Stimulated activated CD8-positive, alpha-beta memory T cell treated with anti-CD3 and anti-CD28 coated beads, Interleukin-4, amount 100 ng/mL, for 4 hours (primary cell): ENCODE measurements at places on chromosomes 13 and 19.

DNA sequence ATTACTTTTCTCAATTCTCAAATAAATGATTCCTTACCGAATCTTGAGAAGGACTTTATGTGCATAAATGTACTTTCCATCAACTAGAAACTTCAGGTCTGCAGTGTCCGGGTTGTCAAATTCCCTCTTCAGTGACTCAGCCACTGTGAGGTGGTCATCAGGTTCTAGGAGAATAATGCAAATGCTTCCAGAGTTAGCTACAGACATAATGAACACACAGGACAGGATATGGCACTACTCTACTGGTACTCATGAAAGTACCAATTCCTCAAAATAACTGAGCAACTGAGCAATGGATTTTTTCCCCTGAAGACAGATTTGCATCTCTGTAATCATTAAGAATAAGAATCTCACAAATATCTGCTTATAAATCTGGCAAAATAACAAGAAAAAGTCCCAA, 31.2 kb downstream of the RCBTB2 start:
- DNase-seq: no peak

DNA sequence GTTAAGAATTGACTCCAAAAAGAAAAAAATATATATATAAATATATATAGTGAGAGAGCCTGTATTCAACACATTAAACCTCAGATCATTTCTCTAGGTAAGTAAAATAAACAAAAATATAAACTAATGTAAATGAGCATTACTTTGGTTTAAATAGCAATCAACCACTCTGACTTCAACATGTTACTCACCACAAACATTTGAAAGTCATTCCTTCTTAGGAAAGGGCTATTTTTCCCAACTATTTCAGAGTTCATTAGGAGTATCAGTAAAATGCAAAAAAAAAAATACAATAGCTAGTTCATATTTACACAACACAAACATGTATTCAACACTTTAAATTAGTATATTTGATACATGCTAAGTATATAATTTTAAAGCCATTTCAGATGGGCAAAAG, 40.5 kb downstream of the KLF12 start:
- no peak for DNase-seq

DNA sequence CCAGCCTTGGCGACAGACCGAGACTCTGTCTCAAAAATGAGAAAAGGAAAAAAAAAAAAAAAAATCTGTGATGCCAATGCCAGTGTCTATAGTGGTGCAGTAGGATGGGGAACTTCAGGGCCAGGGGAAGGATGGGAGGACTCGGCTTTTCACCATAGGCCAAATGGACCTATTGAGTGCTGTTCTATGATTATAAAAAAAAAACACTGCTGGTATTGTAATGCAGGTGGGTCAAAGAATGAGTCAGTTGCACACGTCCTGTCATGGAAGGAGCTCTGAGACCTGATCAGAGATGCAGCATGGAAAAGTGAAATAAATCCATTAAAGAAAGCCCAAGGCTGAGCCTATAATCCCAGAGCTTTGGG, 7.0 kb downstream of the DNAJB1 start:
- no peak for DNase-seq

DNA sequence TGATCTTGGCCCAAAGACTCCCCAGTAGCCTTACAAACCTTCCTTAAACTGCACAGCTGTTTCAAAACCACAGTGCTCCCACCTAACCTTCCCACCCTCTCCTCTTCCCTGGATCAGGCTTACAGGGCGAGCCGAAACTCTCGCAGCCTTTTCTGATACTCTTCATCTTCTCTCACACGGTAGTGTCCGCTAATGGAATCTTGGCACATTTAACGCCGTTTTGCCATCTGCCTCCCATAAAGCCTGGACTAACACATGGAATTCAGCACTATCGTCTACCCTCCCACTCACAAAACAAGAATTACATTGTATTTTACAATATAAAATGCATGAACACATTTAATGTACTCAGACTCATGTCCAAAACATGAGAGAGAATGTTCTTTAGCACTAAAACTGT, 135.9 kb downstream of the RAP2A start:
- no peak for DNase-seq
